ENCODE measurements at places on chromosomes 13 and 19.

DNA sequence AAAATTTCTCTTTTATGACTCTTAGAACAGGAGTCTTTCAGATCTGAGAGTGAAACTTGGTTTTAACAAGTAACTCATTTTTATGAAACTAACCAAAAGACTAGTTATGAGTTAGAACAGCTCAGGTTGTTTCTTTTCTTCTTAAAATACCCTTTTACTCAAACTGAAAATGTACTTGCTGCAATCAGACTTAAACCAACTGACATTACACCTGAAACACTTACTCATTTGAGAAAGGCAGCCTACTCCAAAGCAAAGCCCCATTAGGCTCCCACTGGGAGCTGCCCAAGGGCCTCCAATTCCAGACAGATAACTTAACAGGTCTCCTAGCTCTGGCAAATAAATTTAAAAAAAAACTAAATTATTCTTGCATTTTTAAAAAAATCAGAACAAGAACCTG, 3.6 kb downstream of the FOXO1 start:
- DNase-seq: no peak

DNA sequence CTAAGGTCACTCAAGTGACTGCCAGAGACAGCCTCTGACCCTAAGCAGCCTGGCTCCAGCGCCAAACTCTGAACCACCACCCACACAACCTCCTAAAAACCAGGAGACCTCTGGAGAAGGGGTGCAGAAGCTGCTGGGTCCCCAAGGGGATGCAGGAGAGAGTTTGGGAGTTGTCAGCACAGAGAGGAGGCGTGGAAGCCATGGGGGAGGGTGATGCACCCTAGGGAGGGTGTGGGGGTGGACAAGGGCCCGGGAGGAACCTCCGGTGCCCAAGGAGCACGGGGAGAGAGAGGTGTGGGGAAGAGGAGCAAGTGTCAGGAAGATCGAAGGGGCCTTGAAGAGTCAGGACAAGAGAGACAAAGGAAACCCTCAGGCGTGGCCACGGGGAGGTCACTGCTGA, 2.1 kb upstream of the HIPK4 start:
- DNase-seq: no peak

- DNase-seq: no peak
Measured at GRCh38 chr13:97142452-97142851, 79.7 kb upstream of the MBNL2 start.

GRCh38 chr13:51922771-51923480, 61.2 kb downstream of the CCDC70 start:
- no peak for DNase-seq

GRCh38 chr13:110713642-110713952, at the start of gene ING1:
Gene ING1 (plus strand): TSS chr13:110713700. CDS start chr13:110714150, 450 bp downstream.
- DNase-seq: no peak

- DNase-seq: no peak
Measured at GRCh38 chr19:49616945-49617344, 23.0 kb downstream of the RRAS start.

- no peak for DNase-seq
Measured at GRCh38 chr19:35209646-35210045, 18.9 kb downstream of the FAM187B start.

GRCh38 chr13:50537029-50537428, 306.5 kb downstream of the DLEU7 start:
- DNase-seq: no peak

DNA sequence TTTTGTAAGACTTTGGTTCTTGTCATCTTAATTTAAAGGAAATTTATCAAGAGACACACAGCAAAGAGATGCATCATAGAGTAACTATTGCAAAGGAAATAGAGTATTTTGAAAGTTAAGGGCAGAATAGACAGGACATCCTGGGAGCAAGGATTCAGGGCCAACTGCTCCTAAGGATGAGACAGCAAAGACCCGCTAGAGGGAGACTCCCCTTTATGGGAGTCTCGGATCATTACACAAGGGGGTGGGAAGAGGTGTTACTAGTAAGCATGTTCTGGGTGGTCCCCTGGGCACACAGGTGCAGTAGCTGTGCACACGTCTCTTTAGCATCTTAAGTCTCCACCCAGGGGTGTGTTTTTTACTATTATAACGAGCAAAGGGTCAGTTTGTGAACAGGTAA, 9.6 kb downstream of the ZSCAN5C start:
- no peak for DNase-seq

- DNase-seq: no peak
Measured at GRCh38 chr19:46079576-46079975, 38.8 kb upstream of the IGFL4 start.

GRCh38 chr13:113669755-113670341, 2.8 kb downstream of the GRK1 start:
- DNase-seq: no peak

- DNase-seq: no peak
Measured at GRCh38 chr19:7106711-7107657, 37.5 kb downstream of the ZNF557 start.

DNA sequence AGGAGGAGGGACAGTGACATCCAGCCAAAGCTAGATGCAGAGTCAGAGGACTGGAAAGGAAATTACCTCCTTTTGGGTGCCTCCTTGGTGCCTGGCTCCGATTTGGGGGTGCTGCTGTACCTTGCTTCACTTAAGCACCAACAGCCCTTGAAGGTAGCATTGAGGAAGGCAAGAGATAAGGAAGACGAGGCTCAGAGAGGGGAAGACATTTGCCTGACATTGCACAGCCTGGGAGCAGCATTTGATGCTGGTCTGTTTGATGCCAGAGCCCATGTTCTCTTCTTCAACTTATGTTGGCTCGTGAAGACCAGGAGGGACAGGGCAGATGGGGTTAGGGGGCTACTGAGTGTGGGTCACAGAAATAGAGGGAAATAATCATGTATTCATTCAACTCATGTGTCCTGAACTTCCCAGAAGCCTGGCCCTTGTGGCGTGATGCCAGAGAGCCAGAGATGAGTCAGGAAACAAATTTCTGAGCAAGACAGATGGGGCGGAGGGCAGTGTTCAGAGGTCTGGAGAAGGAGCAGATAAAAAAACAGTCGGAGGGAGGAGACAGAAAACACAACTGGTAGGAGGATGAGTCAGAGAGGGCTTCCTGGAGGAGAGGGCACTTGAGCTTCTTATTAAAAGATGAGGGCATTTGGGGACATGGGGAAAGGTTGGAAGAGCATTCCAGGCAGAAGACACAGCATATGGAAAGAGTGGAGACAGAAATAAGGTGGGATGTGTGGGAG, 3.0 kb upstream of the C19orf81 start:
- no peak for DNase-seq

DNA sequence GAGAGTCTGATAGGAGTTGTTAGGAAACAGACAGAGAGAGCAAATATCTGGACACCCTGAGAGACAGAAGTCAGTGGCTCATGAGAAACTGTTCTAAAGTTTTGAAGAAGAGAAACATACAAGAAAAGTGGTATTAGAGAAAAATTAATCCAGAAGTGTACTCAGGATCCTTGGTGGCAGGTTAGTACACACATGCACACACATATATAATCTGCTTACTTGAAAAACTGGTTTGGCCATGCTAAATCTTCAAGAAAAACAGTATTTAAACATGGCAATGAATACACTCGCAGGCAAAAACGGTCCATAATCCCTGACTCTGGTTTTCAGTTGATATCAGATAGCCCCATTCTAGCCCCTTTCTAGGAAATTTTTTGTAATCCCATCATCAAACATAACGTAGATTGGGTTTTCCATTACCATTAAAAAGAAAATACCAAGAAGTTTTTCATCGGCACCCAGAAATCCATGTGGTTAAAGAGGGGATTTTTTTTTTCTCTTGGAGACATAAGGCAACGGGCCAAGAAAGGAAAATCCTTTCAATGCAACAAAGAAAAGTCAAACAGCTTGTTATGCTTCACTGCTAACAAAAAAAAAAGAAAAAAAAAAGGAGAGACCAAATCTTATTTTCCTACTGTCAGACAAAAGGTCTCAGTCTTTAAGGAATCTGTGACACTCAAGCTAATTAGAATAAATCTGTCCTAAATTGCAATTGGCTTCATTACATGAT, 178.0 kb upstream of the MIR17HG start:
- DNase-seq: no peak

- DNase-seq: no peak
Measured at GRCh38 chr19:7873304-7874075, 700 bp downstream of the PRR36 start.

DNA sequence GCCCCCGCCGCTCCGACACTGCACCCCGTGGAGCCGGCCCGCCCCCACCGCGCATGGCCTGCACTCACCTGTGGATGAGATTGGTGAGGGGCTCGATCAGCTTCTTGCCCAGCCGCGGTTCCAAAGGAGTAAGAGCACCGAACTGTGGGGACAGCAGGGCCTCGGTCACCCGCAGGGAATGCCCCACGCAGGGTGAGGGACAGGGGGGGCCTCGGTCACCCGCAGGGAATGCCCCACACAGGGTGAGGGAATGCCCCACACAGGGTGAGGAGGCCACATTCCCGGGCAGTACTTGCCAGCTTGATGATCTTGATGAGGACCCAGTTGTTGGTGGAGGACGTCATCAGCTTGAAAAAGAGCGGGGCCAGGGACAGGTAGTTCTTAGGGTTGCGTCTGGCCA, 22.3 kb downstream of the AP3D1 start:
- no peak for DNase-seq

- no peak for DNase-seq
Measured at GRCh38 chr19:33703438-33703750, 81.6 kb downstream of the CHST8 start.

DNA sequence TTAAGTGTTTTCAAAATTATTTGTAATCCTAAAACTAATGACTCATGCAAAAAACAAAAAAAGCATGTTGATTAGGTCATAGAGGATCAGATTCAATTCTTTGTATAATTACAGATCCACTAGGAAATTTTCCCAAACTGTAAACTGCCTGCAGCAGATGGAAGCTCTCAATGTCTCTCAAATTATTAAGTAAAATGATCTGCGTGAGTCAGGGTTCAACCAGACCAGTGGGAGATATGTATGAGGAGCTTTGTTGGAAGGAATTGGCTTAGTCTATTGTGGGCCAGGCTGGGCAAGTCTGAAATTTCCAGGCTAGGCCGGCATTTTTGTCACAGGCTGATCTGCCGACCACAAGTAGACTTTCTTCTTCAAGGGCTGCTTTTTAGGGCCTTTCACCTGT, 14.4 kb upstream of the SACS start:
- DNase-seq: no peak

DNA sequence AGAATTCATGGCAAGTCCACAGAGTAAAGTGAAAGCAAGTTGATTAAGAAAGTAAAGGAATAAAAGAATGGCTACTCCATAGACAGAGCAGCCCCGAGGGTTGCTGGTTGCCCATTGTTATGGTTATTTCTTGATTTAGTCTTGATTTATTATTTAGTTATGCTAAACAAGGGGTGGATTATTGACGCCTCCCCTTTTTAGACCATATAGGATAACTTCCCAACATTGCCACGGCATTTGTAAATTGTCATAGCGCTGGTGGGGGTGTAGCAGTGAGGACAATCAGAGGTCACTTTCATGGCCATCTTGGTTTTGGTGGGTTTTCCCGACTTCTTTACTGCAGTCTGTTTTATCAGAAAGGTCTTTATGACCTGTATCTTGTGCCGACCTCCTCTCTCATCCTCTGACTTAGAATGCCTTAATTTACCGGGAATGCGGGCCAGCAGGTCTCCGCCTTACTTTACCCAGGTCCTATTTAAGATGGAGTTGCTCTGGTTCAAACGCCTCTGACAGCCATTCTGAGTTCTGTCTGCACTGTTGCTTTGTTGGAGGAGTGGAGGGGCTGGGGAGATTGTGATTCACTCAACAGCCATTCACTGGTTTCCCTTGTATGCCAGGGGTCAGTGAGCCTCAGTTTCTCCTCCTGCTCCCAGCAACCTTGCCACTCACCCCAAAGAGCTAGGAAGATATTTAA, 27.6 kb downstream of the HPN start:
- no peak for DNase-seq

DNA sequence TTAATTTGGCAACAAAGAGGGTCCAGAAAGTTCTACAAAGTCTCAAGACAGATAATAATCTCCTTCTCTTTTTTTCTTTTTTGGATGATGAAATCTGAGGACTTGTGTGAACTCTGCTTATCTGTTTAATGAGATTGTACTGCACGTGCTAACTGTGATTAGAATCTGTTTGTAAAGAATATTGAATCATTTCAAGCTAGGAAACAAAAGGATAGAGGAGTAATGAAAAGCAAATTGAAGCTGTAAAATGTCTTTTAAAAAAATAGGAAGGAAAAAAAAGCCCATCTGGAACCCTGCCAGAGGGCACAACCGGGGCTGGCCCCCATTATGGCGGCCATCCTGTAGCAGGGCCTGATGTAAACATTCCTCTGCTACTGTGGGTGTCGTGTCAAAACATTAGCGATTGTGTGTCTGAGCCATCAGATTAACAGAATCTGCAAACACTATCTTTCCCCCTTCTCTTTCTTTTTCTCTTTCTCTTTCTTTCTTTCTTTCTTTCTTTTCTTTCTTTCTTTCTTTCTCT, 83.0 kb downstream of the FLT1 start:
- no peak for DNase-seq

- DNase-seq: no peak
Measured at GRCh38 chr13:72960114-72960513, 98.7 kb upstream of the KLF5 start.

DNA sequence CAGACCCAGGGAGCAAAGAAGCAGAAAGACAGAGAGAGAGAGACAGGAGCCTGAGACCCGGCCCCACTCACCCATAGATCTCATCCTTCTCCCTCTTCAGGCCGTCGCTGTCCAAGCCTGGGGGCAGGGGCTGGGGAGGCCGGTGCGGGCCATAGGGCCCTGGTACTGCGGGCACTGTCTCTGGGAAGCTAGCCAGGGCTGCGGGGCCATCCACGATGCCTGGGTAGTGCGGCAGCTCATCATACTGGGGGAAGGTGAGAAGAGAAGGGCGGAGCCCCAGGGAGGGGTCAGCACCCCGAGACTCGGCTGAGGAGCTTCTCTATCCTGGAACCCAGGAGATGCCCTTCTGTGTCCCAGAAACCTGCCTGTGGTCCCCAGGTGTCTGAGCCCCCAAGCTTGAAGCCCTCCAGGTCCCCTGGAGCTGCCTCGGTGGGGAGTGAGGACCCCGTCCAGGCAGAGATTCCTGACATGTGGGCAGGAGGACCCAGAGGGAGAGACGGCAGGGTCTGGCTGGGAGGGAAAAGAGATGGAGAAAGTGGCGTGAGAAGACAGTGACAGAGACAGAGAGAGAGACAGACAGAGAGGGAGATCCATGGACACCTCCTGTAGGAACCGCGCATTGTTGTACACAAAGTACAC, 2.1 kb downstream of the MEIS3 start:
- DNase-seq: no peak

- DNase-seq: no peak
Measured at GRCh38 chr13:67763384-67763783, 533.2 kb upstream of the PCDH9 start.

DNA sequence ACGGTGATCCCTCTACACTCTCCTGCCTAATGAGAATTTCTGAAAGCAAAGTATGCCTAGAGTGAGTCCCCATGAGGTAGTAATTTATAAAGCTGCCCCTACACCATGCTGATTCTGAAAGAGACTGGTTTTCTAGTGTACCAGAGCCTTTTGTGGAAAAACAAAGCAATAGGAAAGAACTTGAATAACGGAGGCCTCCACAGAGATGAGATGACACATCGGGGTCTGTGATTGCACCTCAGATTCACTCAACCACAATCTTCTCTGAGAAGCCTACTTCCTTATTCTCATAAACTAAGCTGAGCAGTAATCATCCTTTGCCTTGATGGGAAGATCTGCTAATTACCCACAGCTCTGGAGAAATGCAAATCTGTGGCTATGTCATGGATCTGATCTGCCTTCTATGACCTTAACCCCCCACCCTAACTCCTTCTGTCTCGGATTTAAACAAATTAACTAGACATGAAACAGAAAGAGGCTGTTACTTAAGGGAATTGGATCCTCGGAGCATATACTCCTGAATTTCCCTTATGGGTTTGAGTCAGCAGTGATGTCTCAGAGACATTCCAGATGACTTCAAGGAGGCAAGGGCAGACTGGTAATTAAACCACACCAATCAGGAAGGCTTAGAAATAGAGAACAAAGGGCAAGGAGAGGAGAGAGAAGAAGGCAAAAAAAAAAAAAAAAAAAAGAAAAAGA, 128.0 kb downstream of the DCT start:
- DNase-seq: no peak
